ENCODE measurements at places on chromosomes 5 and 9.

DNA sequence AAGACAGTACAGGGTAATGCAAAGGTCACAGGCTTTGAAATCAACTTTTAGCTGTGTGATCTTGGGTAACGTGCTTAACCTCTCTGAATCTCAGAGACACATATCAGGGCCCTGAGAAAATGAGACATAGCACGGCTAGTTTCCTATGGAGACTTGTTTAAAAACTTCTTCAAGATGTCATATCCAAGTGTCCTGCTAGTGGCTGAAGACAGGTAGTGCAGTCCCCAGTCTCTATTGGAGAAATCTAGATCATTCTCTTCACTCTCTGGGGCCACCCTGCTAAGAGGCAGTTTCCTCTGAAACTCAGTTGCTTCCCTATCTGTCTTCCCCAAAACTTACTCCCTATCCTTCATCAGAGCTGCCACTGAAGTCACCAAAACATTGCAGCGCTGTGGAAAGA lies 30.3 kb upstream of the GRXCR2 start:
- peak; percentile 30 for DNase-seq

GRCh38 chr5:9655641-9656040 lies 25.5 kb upstream of the TAS2R1 start:
- no peak for DNase-seq

DNA sequence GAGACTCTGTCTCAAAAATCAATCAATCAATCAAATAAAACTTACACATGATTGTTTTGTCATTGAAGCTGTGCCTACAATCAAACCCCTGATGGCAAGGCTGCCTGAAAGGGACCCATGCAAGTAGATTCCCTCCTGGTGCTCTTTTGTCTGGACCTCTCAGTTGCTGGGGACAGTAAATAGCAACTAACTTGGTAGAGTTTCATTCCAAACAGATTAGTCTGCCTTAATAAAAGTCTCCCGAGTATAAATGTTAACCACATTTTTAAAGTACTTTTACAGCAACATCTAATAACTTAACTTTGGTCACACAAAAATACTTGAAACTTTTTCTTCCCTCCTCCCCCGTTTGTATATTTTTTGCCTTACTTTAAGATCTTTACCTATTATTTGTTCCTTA lies 105.5 kb downstream of the FEM1C start:
- DNase-seq: no peak

DNA sequence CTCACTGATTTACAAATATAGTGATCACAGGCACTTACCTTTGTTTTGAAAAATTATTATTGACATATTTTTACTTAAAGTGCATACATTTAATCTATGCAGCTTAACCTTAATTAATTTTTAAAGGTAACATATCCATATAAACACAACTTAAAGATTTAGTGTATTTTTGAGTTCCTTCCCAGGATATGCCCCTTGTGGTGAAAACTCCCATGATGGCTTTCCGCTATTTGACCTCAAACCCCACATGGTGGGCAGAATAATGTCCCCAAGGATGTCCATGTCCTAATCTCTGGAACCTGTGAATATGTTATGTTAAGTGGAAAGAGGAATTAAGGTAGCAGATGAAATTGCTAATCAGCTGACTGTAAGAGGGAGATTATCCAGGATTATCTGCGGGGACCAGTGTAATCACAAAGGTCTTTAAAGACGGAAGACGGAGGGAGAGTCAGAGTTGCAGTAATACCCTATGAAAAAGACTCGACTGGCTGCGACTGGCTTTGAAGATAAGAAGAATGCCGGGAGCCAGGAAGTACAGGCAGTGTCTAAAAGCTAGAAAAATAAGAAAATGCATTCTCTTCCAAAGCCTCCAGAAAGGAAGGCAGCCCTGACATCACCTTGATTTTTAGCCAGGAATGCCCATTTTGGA lies 193.9 kb downstream of the ICE1 start:
- DNase-seq: no peak

DNA sequence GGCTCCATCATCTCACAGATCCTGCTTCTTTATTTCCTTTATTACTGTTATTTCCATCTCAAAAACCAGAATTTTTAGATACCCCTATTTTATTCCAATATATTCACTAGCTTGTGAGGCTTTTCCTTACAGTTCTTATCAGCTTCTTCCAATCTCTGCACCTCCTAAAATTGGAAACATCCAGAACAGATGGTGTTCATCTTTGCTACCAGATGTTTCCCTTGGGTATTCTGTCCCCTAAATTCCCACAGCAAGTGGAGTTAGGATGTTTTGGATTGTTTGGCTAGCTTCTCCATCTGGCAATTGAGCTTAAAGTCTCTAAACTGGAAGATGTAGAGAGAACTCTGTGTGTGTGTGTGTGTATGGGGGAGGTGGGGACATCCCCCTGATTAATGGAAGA lies 580.4 kb downstream of the DTWD2 start:
- DNase-seq: no peak

GRCh38 chr9:76528642-76529190 lies 69.7 kb downstream of the GCNT1 start:
- no peak for DNase-seq

DNA sequence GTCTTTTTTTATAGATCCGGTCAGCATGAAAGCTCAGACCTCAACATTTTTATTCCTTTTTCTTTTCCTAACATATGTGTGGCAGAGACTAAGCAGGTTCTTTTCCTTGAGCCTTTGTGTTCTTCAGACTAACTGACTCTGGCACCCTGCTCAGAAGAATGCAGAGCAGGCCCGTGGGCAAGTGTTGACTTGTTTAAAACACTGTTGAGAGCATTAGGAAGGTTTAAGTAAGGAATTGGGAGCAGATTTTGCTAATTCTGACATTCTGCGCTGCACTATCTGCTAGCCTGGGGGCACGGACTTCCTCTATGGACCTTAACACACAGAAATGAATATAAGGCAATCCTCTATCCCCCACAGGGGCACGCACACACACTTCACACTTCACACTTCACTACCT lies 182.5 kb upstream of the PIK3R1 start:
- no peak for DNase-seq

DNA sequence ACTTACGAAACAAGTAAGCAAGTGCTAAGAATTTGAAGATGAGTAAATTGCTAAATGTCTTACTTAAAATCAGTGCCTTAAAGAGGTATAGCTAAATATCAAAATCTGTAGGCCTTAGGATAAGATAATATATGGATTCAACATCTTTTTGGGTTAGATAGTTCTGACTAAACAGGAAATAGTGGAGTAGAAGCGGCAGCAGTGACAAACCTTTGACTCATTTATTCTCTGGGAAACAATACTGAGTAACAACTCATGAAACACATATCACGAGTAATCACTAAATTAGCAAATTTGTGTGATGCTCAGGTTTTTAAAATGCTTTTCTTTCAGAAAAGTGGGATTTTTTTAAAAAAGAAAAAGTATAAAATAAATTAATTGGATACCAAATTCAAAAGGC lies 762.1 kb upstream of the TYRP1 start:
- no peak for DNase-seq

GRCh38 chr5:123176224-123176937 lies 87.3 kb downstream of the PRDM6 start:
- DNase-seq: no peak

- no peak for DNase-seq
Observed at GRCh38 chr5:150246835-150247234, 42.7 kb downstream of the CAMK2A start.

GRCh38 chr9:94714494-94714893 lies 12.0 kb upstream of the AOPEP start:
- DNase-seq: no peak

DNA sequence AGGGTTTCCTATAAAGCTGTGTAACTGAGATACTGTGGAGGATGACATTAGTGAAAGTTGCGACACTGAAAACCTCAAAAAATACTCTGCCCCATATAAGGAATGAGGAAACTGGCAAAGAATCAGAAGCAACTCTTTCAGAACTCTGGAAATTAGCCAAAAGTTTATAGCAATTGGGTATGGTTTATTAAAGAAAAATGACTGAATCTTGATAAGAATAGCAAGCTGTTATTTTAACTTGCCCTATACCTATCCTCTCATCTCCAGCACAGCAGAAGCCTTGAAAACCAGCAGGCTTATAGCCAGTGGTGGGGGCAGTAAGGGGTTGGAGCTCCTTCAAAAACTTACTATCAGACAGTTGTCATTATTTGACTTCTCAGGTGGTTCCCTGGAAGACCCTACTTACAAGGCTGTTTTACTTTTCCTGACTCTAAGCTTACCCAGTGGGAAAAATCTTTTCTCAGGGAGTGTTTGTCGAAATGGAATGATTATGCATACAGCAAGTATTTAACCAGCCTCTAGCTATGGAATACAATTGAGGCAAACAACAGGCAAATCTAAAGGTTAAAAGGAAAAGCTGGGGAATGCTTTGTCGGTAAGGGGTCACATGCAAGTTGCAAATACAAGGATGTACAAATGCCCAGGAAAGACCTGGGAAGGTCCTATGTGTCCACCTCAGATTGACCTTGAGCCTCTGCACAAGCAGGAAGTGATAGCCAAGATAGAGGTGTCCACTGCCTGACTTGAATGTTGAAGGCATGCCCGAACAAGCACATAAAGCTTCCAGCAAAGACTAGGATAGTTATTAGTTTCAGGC lies 21.0 kb upstream of the FAM151B start:
- no peak for DNase-seq

- no peak for DNase-seq
Observed at GRCh38 chr9:37503736-37504135, 18.0 kb downstream of the POLR1E start.

GRCh38 chr9:136978865-136979544 lies 1.7 kb downstream of the PTGDS start:
- no peak for DNase-seq

GRCh38 chr9:125759764-125760129 lies 12.6 kb downstream of the PBX3 start:
- DNase-seq: no peak

DNA sequence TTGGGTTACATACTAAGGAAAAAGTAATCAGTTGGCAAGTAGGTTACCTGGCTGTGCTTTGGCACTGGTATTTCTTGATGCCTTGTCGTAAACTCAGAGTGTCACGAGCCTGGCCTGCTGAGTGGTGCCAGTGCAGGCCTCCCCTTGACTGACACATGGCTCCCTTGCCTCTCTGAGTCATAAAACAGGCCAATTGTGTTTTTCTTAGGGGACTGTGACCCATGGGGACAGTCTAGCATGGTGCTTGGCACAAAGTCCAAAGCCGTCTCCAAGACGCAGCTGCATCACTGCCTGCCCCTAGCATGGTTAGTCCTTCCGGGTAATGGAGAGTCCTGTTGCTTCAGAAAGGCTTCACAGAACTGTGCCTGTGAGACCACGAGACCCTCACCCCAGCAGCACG lies 132.5 kb downstream of the MVB12B start:
- DNase-seq: no peak

Data from NAMALWA (cell line).